ENCODE measurements at places on chromosomes 5 and 9.
A peak's percentile ranks its signal among the peaks of the same experiment; 100 is the strongest.

DNA sequence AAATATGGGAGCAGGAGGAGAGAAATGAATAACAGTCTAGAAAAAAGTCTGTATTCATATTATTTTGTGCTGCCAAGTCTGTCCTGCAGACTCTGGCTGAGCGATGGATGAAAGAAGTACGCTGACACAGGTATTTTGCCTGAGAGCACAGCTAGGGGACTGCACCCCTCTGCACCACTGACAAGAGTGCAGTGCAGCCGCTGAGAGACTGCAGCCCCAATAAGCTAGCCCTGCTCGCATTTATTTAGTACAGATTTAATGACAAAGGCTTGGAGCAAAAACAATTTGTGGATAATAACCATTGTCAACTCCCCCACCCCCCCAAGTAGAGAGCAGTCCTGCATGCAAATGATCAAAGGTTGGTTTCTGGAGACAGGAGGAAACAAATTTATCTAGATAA is 13.3 kb upstream of the MRPS30 start:
- no peak for DNase-seq

DNA sequence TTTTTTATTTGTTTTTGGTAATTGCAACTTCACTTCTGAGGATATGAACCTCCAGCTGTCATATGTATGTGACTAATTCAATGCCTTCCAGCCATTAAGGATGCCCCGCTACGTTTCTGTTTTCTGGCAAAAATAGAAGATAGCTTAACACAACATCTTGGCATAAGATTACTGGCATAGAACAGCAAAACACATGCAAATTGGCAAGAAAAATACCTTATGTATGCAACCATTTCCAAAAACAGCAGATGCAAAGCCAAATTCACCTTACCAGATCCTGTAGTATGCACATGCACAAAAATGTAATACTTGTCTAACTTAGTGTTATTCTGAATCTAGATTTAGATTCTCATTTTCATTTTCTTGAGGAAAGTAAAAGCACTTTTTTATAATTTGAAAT is 461.1 kb upstream of the CYLC2 start:
- DNase-seq: no peak

DNA sequence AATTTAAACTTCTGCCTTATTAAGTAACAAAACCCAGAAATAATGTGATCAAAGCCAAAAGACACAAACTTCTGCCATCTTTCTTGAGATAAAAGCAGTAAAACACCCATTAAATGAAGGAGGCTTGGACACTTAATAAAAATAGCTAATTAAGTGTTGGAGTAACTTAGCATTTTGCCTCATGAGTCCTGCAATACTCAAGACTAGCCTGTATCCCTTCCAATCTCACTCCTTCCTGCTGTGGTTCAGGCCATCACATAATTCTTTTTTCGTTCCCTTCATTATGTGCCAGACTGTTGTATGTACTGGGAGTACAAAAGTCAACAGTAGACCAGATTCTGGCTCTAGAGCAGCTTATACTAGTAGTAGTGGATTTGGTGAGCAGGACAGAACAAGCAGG is 250.2 kb downstream of the NFIB start:
- DNase-seq: no peak

DNA sequence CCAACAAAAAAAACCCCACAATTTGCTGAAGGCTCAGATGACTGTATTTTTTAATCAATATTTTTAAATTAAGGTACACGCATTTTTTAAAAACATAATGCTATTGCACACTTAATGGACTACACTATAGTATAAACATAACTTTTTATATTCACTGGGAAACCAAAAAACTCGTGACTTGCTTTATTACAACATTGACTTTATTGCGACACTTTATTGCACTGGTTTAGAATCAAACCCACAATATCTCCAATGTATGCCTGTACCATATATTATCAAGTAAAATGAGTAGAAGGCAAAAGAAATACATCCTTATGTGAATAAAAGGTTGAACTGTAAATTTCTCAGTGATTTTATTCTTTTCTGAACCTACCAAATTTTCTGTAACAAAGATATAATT is 53.7 kb downstream of the RICTOR start:
- no peak for DNase-seq

DNA sequence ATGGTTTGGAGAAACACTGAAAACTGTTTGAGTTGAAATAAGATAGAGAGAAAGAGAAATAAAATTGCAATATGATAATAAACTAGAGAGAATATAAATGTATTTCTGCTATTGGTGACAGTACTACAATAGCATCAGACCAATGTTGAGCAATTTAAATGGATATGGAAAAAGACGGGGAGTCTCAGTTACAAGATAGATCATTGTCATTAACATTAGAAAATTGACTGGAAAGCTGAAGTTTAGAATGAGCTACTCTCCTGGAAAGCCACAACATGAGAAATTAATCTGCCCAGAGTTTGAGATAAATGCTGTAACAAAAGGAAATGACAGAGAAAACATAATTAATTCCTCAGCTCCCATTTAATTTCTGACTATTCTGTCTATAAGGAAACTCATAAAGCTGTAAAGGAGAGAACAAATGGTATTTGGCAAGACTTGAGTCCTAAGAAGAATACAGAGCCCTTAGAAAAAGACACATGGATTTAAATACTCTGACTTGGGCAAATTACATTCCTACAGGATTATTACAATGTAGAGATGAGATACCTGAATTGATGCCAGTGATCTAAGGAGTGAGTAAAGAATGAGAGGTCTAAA is 624.5 kb upstream of the CHD1 start:
- no peak for DNase-seq

GRCh38 chr9:113164536-113165300 is 13.9 kb downstream of the SLC31A2 start:
- DNase-seq: no peak

DNA sequence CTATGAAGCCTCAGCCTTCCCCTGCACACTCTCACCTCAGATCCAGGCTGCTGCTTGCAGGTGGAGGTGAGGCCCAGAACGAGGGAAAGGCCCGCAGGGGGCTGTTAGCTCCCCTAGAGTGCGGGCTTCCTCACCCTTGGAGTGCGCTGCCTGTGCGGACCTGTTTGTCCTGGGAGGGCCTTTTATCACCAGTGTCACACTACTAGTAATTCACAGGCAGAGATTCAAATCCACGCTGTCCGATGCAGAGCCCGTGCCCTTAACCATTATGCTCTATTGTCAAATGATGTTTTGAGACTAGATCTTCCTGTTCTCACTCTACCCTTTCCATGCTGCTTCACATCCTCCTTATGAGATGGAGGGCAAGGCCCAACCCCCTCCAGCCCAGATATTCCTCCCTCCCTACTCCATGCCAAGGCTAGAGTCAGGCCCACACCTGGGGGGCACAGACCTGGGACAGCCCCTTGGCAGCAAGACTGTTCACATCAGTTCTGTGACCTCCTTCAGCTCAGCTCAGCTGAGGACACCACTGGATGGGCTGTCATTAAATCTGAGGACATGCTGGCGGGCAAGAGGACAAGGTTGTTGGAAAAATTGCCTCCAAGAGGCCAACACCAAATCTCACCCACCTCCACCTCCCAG is 112.8 kb upstream of the SPOCK1 start:
- no peak for DNase-seq

DNA sequence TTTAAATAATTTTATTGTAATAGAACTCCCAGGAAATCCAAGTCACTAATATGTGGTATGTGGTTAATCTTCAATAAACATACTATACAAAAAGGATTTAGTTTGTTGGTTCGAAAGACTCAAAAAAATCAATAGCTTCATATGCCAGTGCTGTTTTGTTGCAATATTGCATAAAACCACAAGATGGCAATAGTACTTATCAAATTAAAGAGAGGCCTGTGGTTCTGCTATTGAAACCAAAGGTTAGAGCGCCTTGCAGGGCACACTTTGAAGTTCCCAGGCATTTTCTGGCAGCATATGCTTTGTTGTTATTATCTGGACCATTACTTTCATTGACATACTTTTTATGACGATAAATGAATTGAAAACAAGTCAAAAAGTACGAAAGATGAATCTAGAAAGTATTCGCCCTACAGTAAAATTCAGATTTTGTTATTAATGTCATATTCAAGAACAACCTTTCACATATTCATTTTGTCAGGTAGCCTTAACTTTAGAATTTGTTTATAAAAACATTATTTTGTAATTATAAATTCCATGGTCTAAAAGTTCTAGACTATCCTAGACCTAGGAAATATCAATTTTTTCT is 316.3 kb downstream of the MCTP1 start:
- DNase-seq: peak; percentile 3

GRCh38 chr9:100099722-100100042 is 639 bp downstream of the INVS start:
- DNase-seq: no peak

GRCh38 chr5:168931638-168932345 is 352.6 kb upstream of the PANK3 start:
- no peak for DNase-seq

- no peak for DNase-seq
Observed at GRCh38 chr5:128669803-128670202, 131.8 kb upstream of the FBN2 start.

- DNase-seq: no peak
Observed at GRCh38 chr9:2524601-2525000, 97.0 kb upstream of the VLDLR start.

- no peak for DNase-seq
Observed at GRCh38 chr5:90612919-90613318, 54.3 kb downstream of the ADGRV1 start.

DNA sequence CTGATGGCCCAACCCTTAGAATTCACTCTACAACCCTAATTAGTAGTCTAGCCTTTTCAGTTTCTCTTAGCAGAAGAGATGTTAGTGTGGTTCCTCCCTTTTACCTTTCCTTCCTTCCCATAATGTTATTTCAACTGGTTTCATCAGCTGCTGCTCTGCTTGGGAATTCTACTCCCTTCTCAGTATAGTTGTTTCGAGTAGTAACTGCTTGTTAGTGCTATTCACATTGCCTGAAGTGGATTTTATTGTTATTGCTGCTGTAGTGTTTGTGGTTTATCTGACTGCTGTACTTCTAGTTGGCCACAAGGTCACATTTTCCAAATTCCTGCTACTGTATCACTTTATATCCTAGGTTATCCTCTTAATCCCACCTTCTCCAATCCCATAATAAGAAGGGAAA is 29.7 kb downstream of the SMIM15 start:
- no peak for DNase-seq

Data from GM12892 (cell line).